A549 treated with CORT108297 at 1 μM for 4 hours (cell line): ENCODE measurements at places on chromosomes 1 and 21. TPM values are rescaled to one million over a fixed set of nuclear protein-coding genes. Genes with fewer than 3 reads are reported as not detected.

The TTLL10 gene
- not detected in 5 replicates for total RNA-seq

The TMEM81 gene
- total RNA-seq, result 1.9 to 3.4 TPM (median 2.3 TPM) in 5 replicates

The MANEAL gene
- total RNA-seq, result 20.4 to 27.1 TPM (median 26.2 TPM) in 5 replicates

The PLEKHN1 gene
- total RNA-seq, result 4.7 to 7.6 TPM (median 6.5 TPM) in 5 replicates
